ENCODE measurements at places on chromosomes 3 and 15.
A peak's percentile ranks its signal among the peaks of the same experiment; 100 is the strongest.

GRCh38 chr3:155554777-155555451 lies 190.0 kb downstream of the PLCH1 start:
- no peak for DNase-seq

DNA sequence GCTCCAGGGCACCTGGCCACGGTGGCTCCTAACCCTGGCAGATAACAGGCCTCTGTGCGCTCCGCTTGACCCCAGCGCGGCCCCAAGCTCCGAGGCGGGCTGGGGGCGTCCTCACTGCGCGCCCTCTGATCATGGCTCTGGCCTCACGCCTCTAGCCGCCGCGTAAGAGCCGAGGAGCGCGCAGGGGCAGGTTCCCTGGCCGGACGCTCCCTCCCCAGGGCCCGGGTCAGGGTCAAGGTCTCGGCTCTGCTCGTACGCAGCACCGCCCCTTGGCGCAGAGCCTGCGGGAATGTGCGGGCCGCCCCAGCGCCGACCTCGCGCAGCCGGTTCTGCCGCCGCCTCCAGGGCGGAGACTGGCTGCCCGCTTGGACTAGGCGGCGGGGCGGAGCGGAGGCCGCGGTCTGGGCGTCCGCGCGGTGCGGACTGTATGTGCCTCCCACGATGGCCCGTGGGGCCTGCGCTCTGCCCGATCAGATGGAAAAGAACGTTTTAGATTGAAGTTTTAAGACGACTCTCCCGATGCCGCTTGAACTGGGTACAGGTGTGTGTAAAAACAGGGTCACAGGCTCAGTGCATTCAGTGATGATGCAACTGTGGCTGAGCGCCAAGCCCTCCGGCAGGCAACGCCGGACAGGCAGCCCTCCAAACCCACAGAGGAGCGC lies 40.8 kb downstream of the CHST14 start:
- DNase-seq, result peak; percentile 69

DNA sequence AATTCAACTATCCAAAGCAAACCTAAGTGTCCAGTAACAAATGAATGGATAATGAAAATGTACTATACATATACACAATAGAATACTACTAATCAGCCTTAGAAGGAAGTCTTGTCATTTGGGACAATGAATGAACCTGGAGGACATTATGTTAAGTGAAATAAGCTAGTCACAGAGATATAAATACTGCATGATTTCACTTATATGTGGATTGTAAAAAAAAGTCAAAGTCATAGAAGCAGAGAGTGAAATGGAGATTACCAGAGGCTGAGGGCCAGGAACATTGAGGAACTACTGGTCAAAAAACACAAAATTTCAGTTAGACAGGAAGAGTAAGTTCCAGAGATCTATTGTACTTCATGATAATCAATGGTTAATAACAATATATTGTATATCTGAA lies 33.6 kb downstream of the MYO5A start:
- DNase-seq, result no peak

DNA sequence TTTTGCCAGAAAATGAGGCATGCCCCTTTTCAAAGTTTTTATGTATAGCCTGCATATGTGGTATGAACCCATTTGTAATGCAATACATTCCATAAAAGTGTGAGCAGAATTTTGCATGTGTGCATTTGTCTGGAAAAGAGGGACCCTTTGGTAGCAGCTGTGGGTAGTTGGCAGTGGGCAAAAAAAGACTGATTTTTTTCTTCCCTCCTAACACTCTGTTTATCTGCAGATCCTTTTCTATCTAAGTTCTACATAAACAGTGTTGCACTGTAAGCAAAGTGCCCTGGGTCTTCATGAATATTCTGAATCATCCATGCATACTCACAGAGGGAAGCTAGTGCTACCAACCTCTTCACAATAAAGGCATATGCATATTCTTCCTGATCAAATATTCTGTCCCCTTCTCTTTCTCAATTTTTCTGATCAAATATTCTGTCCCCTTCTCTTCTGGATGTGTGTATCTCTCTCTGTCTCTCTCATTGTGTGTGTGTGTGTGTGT lies 211.2 kb upstream of the EIF1B start:
- DNase-seq, result no peak

GRCh38 chr15:85354948-85355347 lies 25.5 kb upstream of the AKAP13 start:
- no peak for DNase-seq

DNA sequence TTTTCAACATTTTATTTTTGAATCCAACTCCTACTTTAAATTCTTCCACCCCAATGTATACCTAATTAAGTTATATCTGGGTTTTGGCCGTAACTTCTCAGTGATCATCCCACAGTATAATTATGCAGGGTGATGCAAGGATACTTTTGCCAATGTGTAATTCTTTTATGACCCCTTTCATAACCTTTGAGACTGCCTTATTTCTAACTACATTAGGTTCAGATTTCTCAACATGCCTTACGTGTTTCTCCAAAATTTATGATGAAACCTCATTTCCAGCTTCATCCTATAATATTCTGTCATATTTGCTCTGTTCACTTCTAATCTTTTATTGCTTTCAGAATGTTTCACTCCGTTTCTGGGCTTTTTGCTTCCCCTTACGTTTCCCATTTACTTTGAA lies 1229.6 kb upstream of the ALCAM start:
- DNase-seq, result no peak

- no peak for DNase-seq
These were observed 11.0 kb upstream of the DPH6 start for GRCh38 chr15:35557012-35557411.

DNA sequence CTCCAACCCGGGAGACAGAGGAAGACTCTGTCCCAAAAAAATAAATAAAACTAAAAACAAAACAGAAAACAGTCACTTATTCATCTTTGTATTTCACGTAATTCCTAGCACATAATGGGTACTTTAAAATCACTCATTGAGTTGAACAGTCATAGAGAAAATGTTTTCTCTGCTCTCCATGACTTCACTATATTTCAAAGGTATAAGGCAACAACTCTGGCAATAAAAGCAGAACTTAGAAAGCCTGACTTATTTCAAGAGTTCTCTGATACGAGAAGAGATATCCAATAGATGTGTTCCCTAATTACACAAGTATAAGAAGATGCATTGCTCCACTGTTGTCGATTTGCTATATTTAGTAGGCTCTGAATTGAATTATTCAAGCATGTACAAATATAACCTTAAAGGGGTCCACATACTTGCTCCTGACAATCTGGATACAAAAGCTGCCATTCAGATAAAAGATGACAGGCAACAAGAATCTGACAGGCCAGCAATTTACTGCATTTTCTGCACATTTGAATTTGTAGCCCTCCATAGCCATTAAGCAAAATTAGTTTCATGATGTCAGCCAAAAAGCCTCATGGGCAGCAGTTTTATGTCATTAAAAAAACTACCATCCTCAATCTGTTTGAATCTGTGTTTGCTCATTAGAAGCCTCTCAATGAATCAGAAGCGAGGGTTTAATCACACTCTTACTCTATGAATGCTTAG lies 47.9 kb downstream of the PEAK1 start:
- DNase-seq, result no peak

GRCh38 chr15:82544431-82544830 lies 4.2 kb upstream of the RPS17 start:
- no peak for DNase-seq

- DNase-seq, result peak; percentile 36
These were observed 110.7 kb upstream of the CNTN4 start for GRCh38 chr3:1987980-1988379.

DNA sequence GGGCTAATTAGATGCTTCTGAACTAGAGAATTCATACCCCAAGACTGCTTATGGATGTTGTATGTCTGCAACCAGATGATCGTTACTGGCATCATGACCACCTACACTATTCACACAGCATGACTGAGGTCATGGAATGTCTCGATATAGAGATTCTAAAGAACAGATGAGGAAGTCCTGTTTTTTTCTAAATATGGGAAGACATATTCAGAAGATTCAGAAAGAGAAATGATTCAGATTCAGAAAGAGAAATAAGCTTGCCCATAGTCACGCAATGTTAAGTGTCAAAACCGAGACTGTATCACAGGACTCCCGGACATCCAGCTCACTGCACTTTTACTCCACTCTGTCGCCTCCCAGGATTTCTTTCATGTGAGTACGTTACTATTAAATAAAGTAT lies 136.2 kb downstream of the TPRG1 start:
- DNase-seq, result no peak

DNA sequence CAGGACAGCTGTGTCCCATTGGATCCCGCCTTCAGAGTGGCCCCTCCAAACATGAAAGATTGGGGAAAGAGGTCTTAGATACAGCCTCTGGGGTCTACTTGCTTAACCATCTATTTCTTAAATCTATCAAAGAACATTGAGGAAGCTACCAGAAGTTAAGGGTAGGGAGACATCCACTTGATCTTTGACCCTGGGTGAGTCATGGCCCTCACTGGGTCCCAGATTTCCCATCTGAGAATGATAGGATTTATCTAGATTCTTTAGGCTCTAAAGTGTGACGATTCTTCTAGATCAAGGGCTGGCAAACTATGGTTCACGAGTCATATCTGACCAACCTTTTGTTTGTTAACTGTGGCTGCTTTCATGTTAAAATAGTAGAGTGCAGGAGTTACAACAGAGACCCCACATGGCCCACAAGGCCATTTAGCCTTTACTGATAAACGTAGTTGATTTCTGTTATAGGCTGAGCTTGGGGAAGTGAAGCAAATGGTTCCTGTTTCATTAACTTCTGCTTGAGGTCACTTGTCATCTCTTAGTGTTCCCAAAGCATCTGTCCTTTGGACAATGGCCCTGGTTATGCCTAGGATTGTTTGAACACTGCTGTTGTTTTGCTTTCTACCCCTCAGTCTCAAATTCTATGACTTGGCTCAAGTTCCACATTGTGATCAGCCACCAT lies 8.0 kb downstream of the MUC13 start:
- no peak for DNase-seq

GRCh38 chr3:138317687-138318086 lies 12.0 kb downstream of the NME9 start:
- DNase-seq, result no peak

DNA sequence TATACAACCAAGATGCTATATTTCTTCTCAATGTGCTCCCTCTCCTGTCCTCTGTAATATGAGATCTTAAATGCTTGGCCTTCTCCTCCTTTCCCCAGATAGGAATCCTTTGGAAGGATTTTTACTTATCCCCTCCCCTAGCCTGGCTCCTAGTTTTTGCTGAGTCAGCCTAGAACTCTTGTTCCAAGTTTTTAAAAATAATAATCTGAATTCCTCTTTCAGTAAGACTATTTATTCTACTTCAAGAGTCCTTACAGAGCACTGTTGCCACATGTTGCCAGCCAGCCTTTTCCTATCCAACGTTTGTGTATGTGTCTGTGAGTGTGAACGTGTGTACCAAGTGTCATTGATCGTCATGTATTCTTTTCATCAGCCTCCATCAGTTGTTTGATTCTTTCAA lies 11.0 kb upstream of the KCNMB2 start:
- no peak for DNase-seq

DNA sequence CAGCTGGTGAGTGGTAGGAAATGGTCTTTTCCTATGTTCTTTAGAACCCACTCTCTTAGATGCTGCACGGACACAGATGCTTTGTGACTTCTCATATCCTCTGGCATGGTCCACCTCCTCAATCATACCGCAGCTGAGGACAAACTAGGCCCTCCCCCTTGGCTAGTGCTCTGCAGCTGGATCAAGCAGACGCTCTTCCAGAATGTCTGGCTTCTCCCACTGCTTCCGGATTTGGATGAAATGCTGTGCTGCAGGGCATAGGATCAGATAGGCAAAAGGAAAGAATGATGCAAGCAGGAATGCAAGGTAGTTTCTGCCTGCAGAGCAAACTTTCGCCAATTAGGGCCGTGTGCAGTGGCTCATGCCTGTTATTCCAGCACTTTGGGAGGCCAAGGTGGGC lies 75.7 kb upstream of the SLC4A7 start:
- no peak for DNase-seq

DNA sequence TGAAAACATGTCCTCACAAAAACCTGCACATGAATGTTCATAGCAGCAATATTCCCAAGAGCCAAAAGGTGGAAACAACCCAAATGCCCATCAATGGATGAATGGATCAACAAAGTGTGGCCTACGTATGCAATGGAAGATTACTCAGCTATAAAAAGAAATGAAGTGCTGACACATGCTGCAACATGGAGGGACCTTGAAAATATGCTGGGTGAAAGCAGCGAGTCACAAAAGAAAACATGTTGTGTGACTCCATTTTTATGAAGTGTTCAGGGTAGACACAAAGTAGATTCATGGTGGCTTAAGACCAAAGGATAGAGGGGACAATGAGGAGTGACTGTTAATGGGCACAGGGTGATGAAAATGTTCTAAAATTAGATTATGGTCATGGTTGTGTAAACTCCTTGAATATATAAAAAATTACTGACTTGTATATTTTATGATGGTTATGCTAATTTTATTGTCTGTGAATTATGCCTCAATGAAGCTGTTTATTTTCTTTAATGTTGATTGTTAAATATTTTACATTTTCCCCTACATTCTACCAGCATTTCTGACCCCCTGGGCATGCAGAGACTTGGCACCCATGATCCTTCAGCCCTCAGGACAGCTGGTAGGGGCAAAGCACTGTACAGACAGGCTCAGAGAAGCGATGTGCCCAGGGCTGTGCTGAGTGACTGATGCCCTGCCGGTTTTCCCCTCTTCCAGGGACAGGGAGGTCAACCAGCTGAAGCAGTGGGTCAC lies 37.8 kb downstream of the CFAP100 start:
- no peak for DNase-seq

GRCh38 chr15:60324706-60325438 lies 72.9 kb downstream of the ANXA2 start:
- DNase-seq, result no peak

GRCh38 chr15:67196672-67197363 lies 57.6 kb downstream of the AAGAB start:
- DNase-seq, result no peak

DNA sequence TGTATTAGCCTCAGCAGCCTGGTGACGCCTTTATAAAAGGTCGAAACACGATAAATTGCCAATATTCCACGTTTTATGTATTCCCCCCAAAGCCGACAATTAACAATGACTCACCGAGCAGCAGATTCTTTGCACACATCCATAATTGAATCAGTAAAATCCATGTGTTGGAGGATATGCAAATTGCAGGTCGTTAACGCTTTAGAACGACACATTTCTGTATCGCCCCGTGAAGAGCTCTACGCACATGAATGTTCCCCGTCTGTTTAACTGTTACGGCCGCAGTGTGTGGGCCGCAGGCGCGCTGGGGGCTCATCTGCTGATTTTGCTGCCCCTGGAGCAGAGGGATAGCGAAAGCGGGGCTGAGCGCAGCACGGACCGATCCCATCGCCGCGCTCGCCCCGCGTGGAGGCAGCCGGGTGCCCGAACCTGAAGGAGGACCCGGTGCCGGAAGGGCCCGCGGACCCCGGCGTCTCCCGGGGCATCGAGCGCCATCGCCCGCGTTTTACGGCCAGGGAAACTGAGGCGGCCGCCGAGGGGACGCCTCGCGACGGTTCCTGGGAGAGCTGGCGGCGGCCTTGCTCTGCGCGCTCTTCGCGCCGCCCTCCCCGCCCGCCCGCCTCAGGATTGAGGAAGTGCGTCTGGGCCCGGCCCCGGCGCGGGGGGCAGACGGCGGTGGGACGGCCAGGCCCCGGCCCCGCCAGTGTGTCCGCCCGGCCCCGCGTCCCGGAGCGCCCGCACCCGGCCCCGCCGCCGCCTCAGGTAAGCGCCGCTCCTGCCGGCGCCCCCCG lies at the start of gene LRRK1:
LRRK1 (plus strand) TSS at position 668 of the 791 bp plus-strand sequence. CDS start 5,276 bp downstream, outside the sequence.
- peak; percentile 34 for DNase-seq
